ENCODE measurements at places on chromosomes 1 and 21.
A peak's percentile ranks its signal among the peaks of the same experiment; 100 is the strongest.

DNA sequence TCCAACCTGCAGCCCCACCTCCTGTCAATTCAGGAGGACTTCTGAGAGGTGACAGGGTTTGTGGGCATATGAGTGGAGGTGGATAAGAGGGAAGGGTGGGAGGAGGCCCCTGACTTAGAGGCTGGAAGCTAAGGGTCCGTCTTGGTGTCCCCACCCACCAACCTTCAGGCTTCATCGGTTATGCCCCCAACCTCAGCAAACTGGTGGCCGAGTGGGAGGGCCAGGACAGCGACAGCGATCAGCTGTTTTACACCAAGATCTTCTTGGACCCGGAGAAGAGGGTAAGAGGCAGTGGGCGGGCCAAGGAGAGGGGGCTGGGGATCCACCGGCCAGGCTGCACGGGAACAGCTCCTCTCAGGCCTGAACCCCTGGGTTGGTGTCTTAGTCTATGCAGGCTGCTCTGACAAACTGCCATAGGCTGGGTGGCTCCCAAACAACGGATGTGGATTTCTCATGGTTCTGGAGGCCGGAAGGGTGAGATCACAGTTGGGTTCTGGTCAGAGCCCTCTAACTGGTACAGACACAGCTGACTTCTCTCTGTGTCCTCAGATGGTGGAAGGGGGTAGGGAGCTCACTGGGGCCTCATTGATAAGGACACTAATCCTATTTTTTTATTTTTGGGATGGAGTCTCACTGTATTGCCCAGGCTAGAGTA lies 18.1 kb downstream of the PLOD1 start:
- no peak for DNase-seq

- no peak for DNase-seq
These were observed 92.6 kb downstream of the ZNF281 start for GRCh38 chr1:200317236-200317635.

DNA sequence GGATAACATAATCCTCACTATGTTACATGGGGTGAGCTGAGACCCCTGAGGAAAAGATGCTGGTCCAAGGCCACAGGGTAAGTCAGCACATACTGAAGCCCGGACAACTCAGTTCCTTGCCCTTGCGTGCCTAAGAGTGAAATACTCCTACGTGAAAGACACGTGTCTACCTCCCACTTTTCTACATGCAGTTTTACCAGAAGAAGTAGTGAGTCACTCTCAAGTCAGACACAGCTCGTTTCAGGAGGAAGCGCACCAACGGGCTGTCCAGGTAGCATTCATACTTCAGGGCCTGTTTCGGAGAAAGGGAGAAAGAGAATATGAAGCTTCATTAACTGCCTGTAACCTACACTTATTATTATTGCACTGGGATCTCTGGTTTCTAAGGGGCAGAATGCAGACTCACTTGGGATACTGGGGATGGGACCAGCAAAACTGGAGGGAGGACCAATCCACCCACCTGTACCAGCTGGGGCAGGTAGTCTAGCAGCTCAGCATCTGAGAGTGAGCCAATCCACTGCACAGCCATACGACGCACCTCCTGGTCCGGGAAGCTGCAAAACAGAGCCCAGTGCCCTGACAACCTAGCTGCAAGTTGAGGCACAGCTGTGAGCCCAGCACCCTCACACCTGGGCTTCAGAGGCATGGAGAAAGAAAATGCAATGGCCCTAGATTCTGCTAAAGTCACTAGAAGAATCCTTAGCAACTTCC lies 32.4 kb upstream of the PPP1R15B start:
- no peak for DNase-seq

DNA sequence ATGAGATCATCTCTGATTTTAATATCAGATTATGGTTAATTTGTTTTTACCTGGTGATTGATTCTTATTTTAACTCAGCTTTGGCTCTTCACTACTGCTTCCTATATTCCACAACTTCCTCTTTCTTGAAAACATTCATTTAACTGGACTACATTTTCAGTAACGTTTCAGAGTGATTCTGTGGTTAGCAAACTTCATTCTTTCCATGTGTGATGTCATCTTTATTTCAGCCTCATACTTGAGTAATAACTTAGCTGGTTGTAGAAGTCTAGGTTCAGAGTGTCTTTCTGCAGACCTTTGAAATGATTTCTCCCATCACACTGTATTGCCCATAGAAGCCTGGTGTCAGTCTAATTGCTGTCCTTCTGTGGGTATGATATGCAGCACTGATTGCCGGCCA lies 36.0 kb upstream of the SLC35F3 start:
- DNase-seq = no peak

GRCh38 chr1:187763976-187764375 lies 935.2 kb downstream of the PLA2G4A start:
- DNase-seq = no peak

DNA sequence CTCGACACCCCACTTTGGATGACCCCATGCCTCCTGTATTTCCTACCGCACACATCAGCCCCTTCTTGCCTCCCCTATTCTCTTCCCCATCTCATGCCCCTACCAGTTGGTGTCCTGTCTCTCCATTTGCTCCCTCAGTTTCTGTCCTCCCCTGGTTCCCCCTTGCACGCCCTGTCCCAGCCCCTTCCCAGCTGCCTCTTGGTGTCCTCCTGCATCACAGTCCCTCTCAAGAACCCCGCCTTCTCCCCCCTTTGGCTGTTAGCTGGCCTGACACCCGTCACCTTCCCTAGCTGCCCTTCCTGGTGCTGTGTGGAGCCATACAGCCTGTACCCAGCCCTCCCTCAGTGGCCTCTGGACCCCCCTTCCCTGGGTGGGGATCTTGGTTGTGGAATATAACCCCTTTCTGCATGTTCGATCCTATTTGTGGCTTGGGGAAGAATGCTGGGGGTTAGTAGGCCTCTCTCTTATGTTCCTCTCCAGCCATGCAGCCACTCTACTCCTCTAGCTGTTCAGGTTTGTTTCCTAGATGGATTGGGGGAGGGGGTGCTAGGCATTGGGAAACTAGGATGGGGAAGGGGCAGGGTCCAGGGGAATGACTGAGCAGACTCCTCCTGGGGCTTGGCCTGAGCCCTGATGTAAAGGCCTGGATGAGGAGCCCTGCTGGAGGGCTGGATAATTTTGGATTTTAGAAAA lies 41.4 kb upstream of the NFASC start:
- no peak for DNase-seq

DNA sequence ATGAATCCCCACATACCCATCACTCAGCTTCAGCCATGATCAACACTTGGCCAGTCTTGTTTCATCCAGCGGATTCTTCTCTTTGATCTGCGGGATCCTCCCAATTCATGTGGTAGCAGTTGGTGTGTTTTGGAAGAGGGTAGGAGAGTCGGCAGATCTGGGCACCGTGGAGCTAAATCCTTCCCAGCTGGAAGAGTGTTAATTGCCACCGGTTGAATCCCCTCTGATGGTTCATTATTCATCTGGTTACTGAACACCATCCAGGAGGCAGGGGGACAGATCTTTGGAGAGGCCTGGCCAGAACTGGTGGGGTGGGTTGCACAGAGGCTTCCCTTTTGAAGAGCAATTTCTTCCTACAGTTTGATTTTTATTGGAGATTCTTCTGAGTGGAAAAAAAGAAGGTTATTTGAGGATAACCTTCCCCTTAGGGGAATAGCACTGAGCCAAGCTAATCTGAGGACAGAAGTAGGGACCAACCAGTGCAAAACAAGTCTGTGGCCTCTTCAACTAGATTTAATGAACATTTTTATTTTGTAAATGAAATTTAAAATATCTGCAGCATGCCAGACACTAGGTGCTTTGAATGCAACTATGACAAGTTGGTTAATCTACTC lies 8.1 kb downstream of the NFASC start:
- no peak for DNase-seq

- DNase-seq = no peak
These were observed 48.1 kb upstream of the BACE2 start for GRCh38 chr21:41119901-41120300.

- no peak for DNase-seq
These were observed 41.8 kb downstream of the PHC2 start for GRCh38 chr1:33388805-33389771.

DNA sequence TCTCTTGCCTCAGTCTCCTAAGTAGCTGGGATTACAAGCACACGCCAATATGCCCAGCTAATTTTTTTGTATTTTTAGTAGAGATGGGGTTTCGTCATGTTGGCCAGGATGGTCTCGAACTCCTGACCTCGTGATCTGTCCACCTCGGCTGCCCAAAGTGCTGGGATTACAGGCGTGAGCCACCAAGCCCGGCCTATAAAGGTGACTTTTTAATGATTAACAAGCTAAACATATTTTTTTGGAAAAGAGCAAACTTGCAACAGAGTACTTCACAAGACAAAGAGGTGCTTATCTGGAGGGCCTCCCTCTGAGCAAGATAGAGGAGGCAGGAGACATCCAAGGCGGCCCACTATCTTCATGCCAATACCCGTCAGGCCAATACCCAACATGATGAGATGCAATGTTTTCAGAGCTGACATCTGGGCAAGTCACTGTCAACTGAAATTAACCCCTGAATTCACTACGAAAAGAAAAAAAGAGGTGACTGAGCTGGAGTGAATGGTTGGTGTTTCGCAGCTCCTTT lies 10.5 kb downstream of the BCAR3 start:
- DNase-seq = no peak

DNA sequence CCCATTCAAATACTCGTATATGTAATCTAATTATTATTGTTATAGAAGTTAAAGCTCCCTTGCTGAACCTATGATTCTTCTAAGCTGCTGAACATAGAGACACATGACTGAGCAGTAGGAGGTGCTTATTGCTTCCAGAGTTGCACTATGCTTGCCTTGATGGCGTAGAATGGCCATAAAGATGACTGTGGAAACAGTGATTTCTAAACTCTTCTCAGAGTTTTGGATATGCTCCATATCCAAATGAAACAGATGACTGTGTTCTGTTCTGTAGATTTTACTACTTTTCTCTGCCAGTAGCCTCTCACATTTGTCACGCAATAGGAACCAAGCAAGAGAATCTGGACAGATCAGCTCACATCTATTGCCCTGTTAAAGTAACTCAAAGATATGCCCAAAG lies 88.1 kb upstream of the CACYBP start:
- no peak for DNase-seq

- DNase-seq = no peak
These were observed 238.1 kb downstream of the LRRC40 start for GRCh38 chr1:69967245-69967766.

DNA sequence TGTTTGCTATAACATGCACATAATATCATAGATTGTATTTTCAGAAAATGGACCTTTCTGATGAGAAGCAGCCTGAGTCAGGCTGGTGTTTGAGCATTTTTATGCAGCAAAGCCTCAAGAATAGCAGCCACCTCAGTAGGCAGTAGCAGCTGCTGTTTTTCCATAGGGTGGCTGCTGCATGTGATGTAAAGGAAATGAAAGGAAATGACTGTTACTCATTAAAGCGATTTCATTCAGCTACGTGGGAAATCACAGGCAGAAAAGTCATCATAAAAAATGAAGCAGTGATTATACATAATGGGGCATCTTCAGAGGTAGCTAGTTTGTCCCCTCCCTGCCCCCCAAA lies 110.4 kb downstream of the PATJ start:
- DNase-seq = no peak

DNA sequence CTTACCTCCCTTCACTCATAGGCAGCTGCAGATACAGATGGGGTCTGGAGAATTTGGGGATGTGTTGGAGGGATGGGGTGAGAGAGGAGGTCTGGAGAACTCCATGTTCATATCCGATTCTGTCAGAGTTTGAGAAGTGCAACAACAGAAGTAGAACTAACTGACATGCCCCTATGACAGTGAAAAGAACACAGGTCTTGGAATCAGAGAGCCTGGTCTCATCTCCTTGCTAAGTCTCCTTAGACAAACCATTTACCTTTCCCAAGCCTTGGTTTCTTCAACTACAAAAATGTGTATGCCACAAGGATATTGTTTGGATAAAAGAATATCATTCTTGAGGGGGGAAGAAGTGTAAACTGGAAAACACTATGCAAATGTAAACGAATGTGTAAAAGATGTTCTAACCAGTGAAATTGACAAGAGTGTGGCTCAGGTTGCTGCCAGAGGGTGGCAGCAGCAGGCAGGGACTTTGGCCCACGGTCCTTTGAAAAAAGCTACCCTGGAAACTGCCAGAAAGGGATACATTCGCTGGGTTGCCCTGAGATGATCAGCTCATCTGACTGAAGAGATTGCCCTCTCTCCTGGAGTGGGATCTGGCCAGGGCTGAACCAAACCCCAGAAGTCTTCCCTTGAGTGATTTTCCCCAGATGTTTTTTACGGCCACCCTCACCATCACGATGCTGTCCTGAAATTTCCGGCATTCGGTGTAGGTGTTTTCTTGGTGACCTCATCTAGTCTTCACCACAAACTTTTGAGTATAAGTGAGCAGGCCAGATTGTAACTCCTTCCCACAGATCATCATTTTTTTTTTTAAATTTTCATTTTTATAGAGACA lies 17.0 kb upstream of the CD2 start:
- DNase-seq = peak; percentile 83

- peak; percentile 53 for DNase-seq
These were observed 37.9 kb upstream of the BMP8B start for GRCh38 chr1:39826583-39826982.

DNA sequence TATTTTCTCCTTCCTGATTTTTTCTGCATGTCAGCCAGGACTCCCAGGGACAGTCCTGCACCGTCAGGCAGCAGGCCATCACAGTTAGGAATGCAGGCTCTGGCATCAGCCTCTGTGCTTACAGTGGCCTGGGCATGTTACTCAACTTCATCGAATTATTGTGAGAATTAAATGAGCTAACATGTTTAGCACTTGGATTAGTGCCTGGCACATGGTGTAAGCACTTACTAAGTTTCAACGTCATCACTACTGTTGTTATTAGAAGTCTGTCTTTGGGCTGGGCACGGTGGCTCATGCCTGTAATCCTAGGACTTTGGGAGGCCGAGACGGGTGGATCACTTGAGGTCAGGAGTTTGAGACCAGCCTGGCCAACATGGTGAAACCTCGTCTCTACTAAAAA lies 45.1 kb downstream of the SCCPDH start:
- no peak for DNase-seq

DNA sequence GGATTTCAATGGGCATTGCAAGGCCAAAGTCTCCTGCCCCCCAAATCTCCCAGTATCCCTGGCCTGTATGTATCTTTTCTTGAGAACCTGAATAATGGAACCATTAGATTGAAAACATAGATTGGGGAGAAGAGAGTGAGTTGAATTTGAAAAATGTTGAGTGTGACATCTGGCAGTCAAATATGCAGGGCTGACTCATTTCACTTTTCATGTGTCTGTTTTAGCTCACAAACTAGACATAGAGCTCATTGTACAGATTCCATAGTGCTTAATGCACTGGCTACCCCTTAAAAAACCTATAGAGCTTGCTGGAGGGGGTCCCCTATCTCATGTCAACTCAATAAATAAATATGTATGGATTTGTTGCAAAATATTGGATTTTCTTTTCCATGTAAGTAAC lies 30.8 kb downstream of the DDR2 start:
- DNase-seq = no peak

- DNase-seq = no peak
These were observed 45.8 kb downstream of the RPS6KA1 start for GRCh38 chr1:26575348-26575747.

DNA sequence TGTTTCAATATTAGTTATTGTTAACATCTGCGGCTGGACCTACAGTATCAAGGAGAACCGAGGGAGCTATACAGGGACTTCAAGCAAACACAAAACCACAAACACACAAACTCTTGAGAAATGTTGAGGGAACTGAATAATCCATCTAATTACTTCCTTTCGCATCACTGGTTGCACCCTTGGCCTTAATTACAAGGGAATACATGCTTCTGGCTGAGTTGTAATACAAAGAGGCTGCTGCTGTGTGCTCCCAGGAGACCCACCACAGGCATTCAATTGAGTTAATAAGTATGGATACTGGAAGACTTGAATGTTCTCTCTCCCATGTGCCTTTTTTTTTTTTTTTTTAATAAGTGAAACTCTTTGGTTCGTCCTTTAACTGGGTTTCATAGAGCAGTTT lies 16.8 kb upstream of the SMYD2 start:
- no peak for DNase-seq

Data from SK-N-SH (cell line).